Neuronal stem cell (in vitro differentiated cells): ENCODE measurements at places on chromosomes 3 and 15.

- DNase-seq: no peak
- no peak overlapping the region for H3K27ac ChIP-seq
- no peaks in the 10 kb centered on the region for H3K27me3 ChIP-seq
- no peaks in the 10 kb centered on the region for H3K4me1 ChIP-seq
- H3K4me3 ChIP-seq: no peak overlapping the region
- H3K36me3 ChIP-seq: no peaks in the 10 kb centered on the region
Observed at GRCh38 chr3:39760325-39760724, 49.1 kb upstream of the MYRIP start.

DNA sequence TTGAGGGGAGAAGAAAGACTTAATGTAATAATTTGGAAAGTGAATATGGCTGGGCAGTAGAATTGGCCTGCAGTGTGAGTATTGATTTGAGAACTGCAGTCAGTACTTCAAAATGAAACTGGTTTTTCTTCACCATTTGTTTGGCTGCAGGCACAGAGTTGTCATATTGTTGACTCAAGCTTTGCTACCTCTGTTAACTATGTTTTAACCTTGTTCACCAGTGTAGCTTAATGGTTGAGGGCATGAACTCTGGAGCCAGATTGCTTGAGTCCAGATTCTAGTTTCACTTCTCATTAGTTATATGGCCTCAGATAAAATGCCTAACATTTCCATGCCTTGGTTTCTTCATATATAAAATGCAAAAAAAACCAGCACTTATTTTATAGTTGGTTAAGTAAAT is 64.1 kb downstream of the CFAP44 start:
- no peak overlapping the region for H3K4me3 ChIP-seq
- H3K27ac ChIP-seq: no peak overlapping the region
- H3K4me1 ChIP-seq: no peaks in the 10 kb centered on the region
- H3K27me3 ChIP-seq: no peaks in the 10 kb centered on the region
- DNase-seq: no peak

DNA sequence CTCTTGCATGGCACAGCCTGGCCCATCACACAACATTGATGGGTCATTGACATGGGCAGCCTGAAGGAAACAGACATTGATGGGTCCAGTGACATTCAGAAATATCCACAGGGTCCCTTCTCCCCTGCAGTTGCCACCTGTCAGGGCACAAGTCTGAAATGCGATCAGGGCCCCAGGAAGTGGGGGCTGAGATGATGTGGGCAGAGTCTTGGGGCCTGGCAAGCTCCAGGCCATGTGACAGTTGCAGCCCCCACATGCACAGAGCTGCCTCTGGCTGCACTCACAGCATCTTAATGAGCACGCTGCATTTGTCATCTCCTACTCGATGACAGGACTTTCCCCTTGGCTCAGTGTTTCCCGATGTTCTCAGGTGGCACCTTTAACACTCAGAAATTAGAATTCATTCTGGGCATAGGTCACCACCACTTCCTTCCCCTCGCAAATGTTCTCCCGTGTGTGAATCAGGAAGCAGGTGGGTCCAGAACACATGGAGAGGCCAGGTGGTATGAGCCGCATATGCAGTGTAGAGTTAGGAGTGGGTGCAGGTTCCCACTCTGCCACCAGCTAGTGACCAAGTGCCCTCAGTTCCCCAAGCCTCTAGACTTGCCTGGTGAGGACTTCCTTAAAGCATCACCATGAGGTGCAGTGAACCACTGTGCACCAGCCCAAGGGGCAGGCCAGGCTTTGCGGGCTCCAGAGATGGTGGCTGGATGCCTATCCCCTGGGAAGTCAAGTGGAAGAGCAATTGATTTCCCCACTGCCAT is 1.6 kb upstream of the TXNRD3 start:
- H3K36me3 ChIP-seq: no peaks in the 10 kb centered on the region
- H3K4me3 ChIP-seq: peak overlapping the region; percentile 22
- H3K4me1 ChIP-seq: no peaks in the 10 kb centered on the region

- H3K27me3 ChIP-seq: peaks cover 4% of the 10 kb centered on the region
- peaks cover 3% of the 10 kb centered on the region for H3K36me3 ChIP-seq
- peaks cover 3% of the 10 kb centered on the region for H3K4me1 ChIP-seq
- peak; percentile 8 for DNase-seq
- peak overlapping the region; percentile 94 for H3K4me3 ChIP-seq
Observed at GRCh38 chr3:48301800-48302166, 31.7 kb downstream of the SPINK8 start.

- H3K27me3 ChIP-seq: no peaks in the 10 kb centered on the region
- H3K4me3 ChIP-seq: no peak overlapping the region
- no peak for DNase-seq
- no peaks in the 10 kb centered on the region for H3K36me3 ChIP-seq
- H3K27ac ChIP-seq: no peak overlapping the region
Observed at GRCh38 chr3:117266806-117267205, 557.2 kb downstream of the TUSC7 start.

DNA sequence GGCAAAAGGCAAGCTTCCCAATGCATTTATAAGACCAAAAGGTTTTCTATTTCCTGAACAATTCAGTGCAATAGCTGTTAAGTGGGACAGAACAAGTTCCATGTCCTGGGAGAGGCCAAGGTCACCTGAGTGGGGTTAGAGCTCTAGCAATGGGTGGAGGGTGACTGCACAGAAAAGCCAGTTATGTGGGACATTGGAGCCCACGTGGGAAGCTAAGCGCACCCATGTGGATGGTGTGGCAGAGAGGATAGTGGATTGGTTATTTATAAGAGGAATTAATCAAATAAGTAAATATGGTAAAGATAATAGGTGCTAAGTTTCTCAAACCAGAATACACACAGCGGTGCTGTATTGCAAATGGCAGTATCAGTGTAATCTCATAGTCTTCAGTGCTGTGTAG is 6.3 kb downstream of the NSMCE3 start:
- H3K4me3 ChIP-seq: no peak overlapping the region
- no peak overlapping the region for H3K27ac ChIP-seq
- no peak for DNase-seq

GRCh38 chr3:115127208-115127607 is 19.9 kb downstream of the ZBTB20 start:
- H3K36me3 ChIP-seq: no peaks in the 10 kb centered on the region
- H3K4me3 ChIP-seq: no peak overlapping the region
- H3K4me1 ChIP-seq: no peaks in the 10 kb centered on the region
- no peak overlapping the region for H3K27ac ChIP-seq
- DNase-seq: no peak

DNA sequence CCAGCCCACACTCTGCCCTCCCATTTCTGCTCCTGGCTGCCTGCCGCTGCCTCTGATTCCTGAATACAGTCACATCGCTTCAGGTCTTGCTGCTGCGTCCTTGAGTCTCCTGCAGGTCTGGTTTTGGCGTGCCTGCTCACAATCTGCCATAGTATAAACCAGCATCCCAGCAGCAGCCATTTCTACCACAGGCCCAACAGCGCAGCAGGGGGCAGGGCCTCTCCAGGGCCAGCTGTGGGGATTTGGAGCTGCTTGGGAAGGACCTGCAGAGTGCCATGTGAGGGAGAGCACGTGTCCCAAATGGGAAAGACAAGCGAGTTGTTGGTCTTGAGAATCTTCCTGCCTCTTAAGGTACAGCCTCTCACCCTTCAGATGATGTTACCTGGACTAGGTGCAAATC is 398.3 kb upstream of the PPP2R3A start:
- H3K4me1 ChIP-seq: no peaks in the 10 kb centered on the region
- no peak overlapping the region for H3K4me3 ChIP-seq
- no peak overlapping the region for H3K27ac ChIP-seq
- DNase-seq: no peak
- H3K36me3 ChIP-seq: no peaks in the 10 kb centered on the region

DNA sequence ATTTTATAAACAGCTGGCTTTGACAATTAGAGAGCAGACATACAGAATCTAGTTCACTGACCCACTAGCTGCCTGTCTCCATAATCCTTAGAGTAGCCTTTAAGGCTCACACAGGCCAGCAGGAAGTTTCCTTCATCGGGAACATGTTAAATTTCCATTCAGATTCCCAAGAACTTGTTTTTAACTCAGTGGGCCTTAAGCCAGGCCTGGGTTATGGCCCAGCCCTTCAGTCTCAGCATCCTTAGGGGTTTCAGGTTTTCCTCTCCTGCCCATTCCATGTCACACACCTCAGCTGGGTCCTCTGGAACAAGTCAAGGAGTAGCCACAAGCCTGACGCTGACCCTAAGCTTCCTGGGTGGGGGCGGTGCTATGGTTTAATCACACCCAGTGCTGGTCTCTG is 15.0 kb downstream of the CDAN1 start:
- peaks cover 25% of the 10 kb centered on the region for H3K36me3 ChIP-seq
- no peaks in the 10 kb centered on the region for H3K27me3 ChIP-seq
- no peak overlapping the region for H3K4me3 ChIP-seq
- no peak overlapping the region for H3K27ac ChIP-seq

DNA sequence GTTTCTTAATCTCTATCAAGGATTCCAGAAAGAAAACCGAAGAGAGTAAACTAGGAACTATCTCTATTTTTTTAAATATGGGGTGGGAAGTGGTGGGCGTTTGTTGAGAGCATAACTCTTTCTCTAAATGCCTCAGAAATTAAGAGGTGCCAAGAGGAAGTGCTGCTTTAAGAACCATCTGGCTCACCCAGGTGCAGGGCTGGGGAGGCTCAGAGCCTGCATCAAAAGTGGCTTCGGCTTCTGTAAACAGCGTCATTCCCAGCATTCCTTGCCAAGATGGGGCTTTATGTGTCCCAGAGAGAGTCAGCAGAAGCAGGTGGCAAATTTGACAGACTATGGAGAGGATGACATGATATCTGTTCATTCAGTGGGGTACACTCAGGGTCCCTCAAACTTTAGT is 123.3 kb upstream of the BFSP2 start:
- H3K4me1 ChIP-seq: peaks cover 5% of the 10 kb centered on the region
- no peaks in the 10 kb centered on the region for H3K27me3 ChIP-seq
- no peaks in the 10 kb centered on the region for H3K36me3 ChIP-seq
- H3K4me3 ChIP-seq: no peak overlapping the region
- DNase-seq: no peak

DNA sequence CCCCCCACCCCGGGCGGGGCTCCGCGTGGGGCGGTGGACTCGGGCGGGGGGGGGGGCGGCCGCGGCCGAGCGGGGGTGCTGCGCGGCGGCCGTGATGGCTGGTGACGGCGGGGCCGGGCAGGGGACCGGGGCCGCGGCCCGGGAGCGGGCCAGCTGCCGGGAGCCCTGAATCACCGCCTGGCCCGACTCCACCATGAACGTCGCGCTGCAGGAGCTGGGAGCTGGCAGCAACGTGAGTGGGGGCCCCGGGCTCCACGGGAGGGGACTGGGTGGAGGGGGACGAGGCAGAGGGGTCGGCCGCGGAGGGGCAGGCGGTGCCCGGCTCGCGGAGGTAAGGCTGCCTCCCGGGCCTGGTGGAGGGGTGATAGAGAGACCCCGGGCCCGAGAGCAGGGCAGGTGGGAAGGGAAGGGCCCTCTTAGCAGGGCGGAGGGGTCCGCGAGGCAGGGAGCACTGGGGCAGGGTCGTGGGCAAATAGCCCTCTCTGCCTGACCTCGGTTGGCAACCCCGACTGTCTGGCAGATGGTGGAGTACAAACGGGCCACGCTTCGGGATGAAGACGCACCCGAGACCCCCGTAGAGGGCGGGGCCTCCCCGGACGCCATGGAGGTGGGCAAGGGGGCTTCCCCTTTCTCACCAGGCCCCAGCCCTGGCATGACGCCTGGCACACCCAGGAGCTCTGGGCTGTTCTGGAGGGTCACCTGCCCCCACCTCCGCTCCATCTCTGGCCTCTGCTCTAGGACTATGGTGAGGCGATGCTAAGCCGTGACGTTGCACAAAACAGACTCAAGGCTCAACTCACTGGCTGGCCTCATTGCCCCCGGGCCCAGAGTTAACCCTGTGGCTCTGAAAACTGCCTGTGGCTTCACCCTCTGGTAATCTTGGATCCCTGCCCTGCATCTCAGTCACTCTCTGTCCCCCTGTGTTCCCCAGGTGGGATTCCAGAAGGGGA is at the start of gene ECE2:
ECE2 (plus strand) TSS at position 62 of the 950 bp plus-strand sequence; CDS start at position 194, 132 bp downstream.
- peaks cover 3% of the 10 kb centered on the region for H3K27me3 ChIP-seq
- no peak within 1 kb of the TSS for H3K27ac ChIP-seq
- no peak for DNase-seq
- H3K4me3 ChIP-seq: no peak within 1 kb of the TSS
- no peaks in the 10 kb centered on the region for H3K36me3 ChIP-seq
- H3K4me1 ChIP-seq: peaks cover 3% of the 10 kb centered on the region

GRCh38 chr3:71251156-71251775 is 332.3 kb downstream of the FOXP1 start:
- H3K27me3 ChIP-seq: no peaks in the 10 kb centered on the region
- no peaks in the 10 kb centered on the region for H3K36me3 ChIP-seq
- no peak overlapping the region for H3K4me3 ChIP-seq

DNA sequence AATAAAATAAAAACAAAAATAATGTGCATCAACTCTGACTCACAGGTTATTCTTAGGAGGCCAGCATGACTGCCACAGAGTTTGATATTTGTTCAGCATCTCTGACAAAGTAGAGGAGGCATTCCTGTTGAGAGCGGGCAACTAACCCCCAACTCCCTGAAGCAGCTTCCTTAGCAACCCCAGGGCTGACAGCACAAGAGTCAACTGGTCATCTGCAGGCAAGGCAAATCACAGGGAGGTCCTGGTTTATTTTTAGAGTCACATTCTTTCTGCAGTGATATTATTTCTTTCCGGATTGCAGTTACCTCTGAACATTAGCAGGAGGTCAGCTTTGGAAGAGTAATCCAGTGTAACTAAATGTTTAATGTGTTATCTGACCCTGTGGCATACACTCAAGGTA is 273.0 kb downstream of the PLCL2 start:
- no peak overlapping the region for H3K4me3 ChIP-seq
- H3K27ac ChIP-seq: no peak overlapping the region
- no peak for DNase-seq
- H3K4me1 ChIP-seq: no peaks in the 10 kb centered on the region

- peaks cover 5% of the 10 kb centered on the region for H3K4me1 ChIP-seq
- no peaks in the 10 kb centered on the region for H3K27me3 ChIP-seq
- H3K36me3 ChIP-seq: no peaks in the 10 kb centered on the region
- no peak for DNase-seq
- no peak overlapping the region for H3K27ac ChIP-seq
Observed at GRCh38 chr3:171965067-171965712, 74.2 kb upstream of the FNDC3B start.

DNA sequence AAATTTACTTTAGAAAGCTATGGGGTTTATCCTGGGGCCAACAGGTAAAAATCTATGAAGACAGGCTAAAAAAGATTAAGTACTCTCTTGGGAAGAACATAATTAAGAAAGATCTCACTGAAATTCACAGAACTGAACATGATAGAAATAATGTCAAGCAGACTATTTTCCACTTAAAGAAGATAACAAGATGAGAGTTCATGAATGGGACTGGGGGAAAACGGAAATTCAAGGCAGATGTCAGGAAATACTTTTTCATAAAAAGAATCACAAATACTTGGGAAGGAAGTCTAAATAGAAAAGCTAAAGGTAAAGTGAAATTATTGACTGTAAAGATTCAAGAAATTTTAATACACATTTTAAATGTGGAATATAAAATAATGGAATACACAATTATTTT is 737.6 kb downstream of the EPHA3 start:
- H3K27me3 ChIP-seq: no peaks in the 10 kb centered on the region
- no peaks in the 10 kb centered on the region for H3K36me3 ChIP-seq
- H3K27ac ChIP-seq: no peak overlapping the region
- DNase-seq: no peak

DNA sequence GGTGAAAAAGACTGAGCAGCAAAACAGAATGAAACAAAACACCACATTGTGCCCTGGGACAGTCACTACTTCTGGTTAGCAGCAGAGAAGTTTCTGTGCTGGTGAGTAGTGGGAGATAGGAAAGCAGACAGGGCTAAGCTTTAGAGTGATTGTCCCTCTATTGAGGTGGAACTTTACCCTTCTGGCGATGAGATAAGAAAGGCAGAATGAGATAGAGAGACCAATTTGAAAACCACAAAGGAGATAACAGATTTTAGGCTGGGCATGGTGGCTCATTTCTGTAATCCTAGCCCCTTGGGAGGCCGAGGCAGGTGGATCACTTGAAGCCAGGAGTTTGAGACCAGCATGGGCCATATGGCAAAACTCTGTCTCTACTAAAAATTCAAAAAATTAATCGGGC is 208.5 kb downstream of the TBL1XR1 start:
- H3K36me3 ChIP-seq: no peaks in the 10 kb centered on the region
- no peak for DNase-seq
- H3K27me3 ChIP-seq: no peaks in the 10 kb centered on the region
